ENCODE measurements at places on chromosomes 1 and 21. TPM values are rescaled to one million over a fixed set of nuclear protein-coding genes. Genes with fewer than 3 reads are reported as not detected.

The DDX20 gene
- polyA plus RNA-seq: 12.8 TPM

The RGS13 gene
- polyA plus RNA-seq: not detected

The SELL gene
- polyA plus RNA-seq: not detected

The RAD54L gene
- polyA plus RNA-seq: 26.4 TPM

The CDC20 gene
- polyA plus RNA-seq: 207 TPM

The DYRK3 gene
- 1.8 TPM for polyA plus RNA-seq

The TRNP1 gene
- polyA plus RNA-seq: 29.4 TPM

The MYCBP gene
- 74.4 TPM for polyA plus RNA-seq

The CRB1 gene
- 0.27 TPM for polyA plus RNA-seq

The AADACL4 gene
- polyA plus RNA-seq: not detected

The GJA9 gene
- polyA plus RNA-seq: not detected

- peaks cover 11% of the 10 kb centered on the region for H3K4me1 ChIP-seq
- H3K36me3 ChIP-seq: no peaks in the 10 kb centered on the region
- no peak overlapping the region for H3K4me3 ChIP-seq
- DNase-seq: peak; percentile 61
- H3K27ac ChIP-seq: no peak overlapping the region
Observed at GRCh38 chr1:159205225-159205624, 550 bp downstream of the ACKR1 start.

DNA sequence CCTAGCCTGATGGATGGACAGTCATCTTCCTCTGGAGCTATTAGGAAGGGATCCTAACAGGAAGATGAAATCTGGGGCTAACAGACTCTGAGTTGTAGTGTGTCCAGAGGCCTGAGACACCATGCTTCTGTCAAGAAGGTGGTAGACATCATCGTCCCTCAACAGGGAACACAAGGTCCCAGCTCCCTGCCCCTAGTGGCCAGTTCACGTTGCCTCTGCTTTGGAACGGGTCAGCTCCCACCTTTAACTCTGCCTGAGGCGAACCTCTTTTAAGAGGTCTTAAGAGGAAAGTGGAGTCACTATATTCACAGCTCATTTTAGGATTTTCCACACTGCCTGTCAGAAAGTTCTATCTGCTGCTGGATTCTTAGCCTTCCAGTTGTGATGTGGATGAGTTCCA lies 28.3 kb downstream of the LRRC71 start:
- H3K4me1 ChIP-seq: no peaks in the 10 kb centered on the region
- DNase-seq: peak; percentile 69
- no peak overlapping the region for H3K4me3 ChIP-seq
- peaks cover 19% of the 10 kb centered on the region for H3K36me3 ChIP-seq
- H3K27ac ChIP-seq: no peak overlapping the region

- peaks cover 25% of the 10 kb centered on the region for H3K4me1 ChIP-seq
- H3K4me3 ChIP-seq: peak overlapping the region; percentile 79
- peaks cover 26% of the 10 kb centered on the region for H3K27me3 ChIP-seq
- no peaks in the 10 kb centered on the region for H3K36me3 ChIP-seq
- peak; percentile 98 for DNase-seq
Observed at GRCh38 chr1:233326811-233327650, 493 bp upstream of the MAP3K21 start.

- DNase-seq: no peak
- no peaks in the 10 kb centered on the region for H3K36me3 ChIP-seq
- H3K4me1 ChIP-seq: no peaks in the 10 kb centered on the region
Observed at GRCh38 chr1:112778137-112778536, 63.0 kb upstream of the PPM1J start.

- H3K4me1 ChIP-seq: no peaks in the 10 kb centered on the region
- H3K27ac ChIP-seq: peak overlapping the region; percentile 59
- no peaks in the 10 kb centered on the region for H3K27me3 ChIP-seq
- peaks cover 63% of the 10 kb centered on the region for H3K36me3 ChIP-seq
- DNase-seq: no peak
Observed at GRCh38 chr1:55059302-55060132, 20.2 kb downstream of the PCSK9 start.

DNA sequence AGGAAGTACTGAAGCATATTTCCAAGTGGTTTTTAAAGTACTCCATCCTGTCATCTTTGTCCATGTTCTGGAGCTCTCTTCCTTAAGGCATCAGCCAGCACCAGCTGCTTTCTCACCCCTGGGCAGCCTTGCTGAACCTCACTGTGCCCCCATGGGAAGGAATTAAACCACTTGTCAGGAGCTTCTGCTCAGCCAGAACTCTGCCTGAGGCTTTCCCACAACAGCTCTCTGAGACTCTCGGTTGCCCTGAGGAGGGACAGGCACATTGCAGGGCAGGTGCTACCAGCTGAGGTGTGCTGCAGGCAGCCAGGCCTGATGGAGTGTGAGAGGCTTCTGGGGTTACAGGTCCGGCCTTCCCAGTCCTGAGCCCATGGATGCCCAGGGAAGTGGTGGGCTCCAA lies 30.9 kb downstream of the FAM163A start:
- no peaks in the 10 kb centered on the region for H3K27me3 ChIP-seq
- no peaks in the 10 kb centered on the region for H3K36me3 ChIP-seq
- H3K27ac ChIP-seq: no peak overlapping the region

GRCh38 chr1:172724765-172725613 lies 66.1 kb downstream of the FASLG start:
- H3K36me3 ChIP-seq: no peaks in the 10 kb centered on the region
- no peaks in the 10 kb centered on the region for H3K27me3 ChIP-seq
- no peak for DNase-seq
- no peak overlapping the region for H3K27ac ChIP-seq

DNA sequence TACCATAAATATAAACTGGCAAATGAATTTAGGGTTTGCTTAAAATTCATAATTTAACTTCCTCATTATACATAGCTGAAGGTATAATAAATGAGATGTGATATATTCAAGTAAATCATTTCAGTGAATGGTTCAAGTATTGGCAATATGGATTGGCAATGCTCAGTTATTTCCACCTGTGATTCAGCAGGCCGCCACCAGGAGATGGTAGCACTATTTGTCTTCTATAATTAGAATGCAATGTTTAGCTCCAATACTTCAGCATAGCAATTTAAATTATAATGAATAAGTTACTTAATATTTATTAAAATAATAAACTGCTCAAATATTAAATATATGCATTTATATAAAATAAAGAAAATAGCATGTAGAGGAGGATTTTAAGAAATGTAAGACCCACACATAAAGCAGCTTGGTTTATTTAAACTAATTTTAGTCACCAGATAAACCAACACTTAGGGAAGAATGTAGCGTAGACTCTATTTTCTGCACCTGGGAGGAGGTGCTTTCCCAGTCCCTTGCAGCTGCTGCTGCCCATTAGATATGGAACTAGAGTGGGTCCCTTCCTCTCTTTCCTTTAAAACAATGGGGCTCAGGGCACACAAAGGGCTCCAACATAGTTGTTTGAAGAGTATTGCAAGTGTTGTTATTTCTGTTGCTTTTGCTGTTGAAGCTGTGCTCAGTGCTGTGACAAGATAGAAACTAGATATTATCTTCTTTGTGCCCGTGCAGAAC lies 62.1 kb downstream of the PLPPR4 start:
- H3K27me3 ChIP-seq: no peaks in the 10 kb centered on the region
- H3K4me1 ChIP-seq: peaks cover 26% of the 10 kb centered on the region

DNA sequence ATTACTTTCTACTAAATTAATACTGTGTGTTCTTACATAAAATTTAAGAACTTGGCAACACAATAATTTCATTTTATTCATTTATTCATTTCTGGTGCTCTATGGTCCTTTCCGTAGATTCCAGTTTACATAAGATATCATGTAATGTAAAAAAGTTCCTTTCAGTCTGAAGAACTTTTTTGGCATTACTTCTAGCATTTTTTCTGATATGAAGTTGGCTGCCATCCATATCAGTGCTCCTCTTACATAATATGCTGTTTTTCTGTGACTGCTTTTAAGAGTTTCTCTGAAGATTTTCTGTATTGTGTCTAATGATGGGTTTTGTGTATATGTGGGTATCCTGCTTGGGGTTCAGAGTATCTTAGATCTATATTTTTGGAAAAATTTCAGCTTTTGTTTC lies 34.8 kb downstream of the LIN9 start:
- H3K27ac ChIP-seq: no peak overlapping the region
- no peak overlapping the region for H3K4me3 ChIP-seq
- H3K36me3 ChIP-seq: peaks cover 7% of the 10 kb centered on the region
- H3K4me1 ChIP-seq: no peaks in the 10 kb centered on the region

DNA sequence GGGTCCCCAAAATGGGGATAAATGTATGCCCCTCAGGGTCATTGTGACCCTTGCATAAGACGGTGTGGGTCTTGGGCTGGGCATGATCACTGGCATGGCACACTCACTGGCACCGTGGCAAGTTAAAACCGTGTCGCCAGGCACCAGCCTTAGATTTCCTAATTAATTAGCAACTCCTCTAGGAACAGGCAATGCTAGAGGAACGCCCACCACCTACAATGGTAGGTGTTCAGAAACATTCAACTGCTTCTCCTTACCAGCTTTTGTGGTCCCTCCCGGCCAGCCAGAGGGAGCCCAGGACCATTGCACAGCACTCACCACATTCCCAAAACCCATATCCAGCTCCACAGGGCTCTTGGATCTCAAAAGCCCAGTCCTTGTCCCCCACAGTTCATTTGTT lies 36.4 kb downstream of the EPHA2 start:
- DNase-seq: no peak
- H3K27me3 ChIP-seq: no peaks in the 10 kb centered on the region
- H3K4me1 ChIP-seq: peaks cover 54% of the 10 kb centered on the region
- 0 out of 2 replicates have a peak, but pooled peaks cover 2% of the 10 kb centered on the region for H3K36me3 ChIP-seq
- H3K4me3 ChIP-seq: no peak overlapping the region
- no peak overlapping the region for H3K27ac ChIP-seq

DNA sequence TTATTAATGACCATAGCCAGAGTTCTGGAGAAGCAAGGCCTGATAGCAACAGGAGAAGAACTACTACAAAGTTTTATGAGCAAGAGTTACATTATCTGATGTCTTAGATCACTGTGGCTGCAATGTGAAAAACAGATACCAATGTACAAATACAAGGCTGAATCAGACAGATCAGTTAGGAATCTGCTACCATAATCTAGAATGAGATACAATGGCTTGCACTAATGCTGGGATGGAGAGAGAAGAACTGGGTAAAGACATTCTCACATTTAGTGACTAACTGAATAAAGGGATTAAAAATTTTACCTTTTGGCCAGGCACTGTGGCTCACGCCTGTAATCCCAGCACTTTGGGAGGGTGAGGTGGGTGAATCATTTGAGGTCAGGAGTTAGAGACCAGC lies 41.3 kb downstream of the ARID4B start:
- H3K4me3 ChIP-seq: no peak overlapping the region
- H3K36me3 ChIP-seq: no peaks in the 10 kb centered on the region
- H3K4me1 ChIP-seq: peaks cover 36% of the 10 kb centered on the region

DNA sequence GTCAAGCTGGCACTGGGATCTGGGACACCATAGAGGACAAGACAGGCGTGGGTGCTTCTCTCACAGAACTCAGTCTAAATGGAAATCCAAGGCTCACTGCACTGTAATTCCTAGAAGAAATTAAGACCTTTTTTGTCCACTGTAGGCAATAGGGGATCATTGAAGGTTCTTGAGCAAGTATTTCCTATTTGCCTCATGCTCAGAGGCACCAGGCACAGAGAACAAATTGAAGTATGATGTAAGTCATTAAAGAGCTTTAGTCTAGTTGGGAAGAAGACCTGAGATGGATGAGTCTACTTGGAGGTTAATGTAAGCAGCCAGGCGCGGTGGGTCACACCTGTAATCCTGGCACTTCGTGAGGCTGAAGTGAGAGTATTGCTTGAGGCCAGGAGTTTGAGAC lies 34.6 kb downstream of the EIF2D start:
- H3K4me3 ChIP-seq: no peak overlapping the region
- H3K4me1 ChIP-seq: no peaks in the 10 kb centered on the region
- H3K36me3 ChIP-seq: no peaks in the 10 kb centered on the region

DNA sequence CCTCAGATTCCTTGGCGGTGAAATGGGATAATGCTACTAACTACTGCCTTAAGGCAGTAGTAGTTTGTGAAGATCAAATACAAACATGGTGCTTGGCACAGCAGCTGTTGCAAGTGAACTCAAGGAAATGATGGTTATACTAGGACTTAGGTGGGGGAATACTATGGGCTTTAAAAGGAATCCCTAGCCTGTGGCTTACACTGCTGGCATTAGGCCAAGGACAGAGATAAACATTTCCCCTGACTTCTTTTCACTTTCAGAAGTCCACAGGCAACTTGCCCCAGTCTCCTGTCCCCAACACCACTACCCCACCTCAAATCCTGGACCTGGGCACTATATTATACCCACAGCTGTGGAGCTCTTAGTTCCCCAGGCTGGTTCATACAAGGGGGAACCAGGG lies 13.1 kb upstream of the VAMP4 start:
- peaks cover 11% of the 10 kb centered on the region for H3K36me3 ChIP-seq
- H3K27me3 ChIP-seq: no peaks in the 10 kb centered on the region
- no peak for DNase-seq
- peak overlapping the region; percentile 94 for H3K27ac ChIP-seq

- no peak for DNase-seq
- H3K4me1 ChIP-seq: no peaks in the 10 kb centered on the region
- no peak overlapping the region for H3K4me3 ChIP-seq
- no peaks in the 10 kb centered on the region for H3K27me3 ChIP-seq
Observed at GRCh38 chr1:150662811-150663210, 33.4 kb upstream of the ENSA start.

DNA sequence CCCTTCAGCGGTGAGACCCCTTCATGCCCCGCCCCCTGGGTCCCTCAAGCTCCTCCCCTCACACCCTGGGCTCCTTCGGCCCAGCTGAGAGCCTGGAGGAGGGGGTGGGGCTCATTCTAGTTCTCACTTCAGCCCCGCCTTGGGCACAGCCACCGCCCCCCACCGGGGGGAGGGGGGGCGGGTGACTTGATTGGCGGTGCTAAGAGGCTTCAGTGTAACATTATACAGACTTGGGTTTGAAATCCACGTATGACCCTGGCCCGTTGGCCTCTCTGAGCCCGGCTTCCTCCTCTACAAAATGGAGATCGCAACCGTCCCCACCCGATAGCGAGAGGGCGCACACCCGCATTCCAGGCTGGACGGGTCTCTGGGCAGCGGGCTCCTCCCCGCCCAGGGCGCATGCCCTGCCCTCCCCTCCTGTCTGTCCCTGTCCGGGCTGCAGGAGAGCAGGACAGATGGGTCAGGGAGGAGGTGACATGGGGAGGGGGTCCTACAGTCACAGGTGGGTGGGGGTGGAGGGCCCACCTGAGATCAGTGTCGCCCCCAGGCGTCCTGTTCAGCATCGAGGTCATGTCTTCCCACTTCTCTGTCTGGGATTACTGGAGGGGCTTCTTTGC lies 5.1 kb downstream of the CLCNKB start:
- H3K4me3 ChIP-seq: peak overlapping the region; percentile 71
- H3K27me3 ChIP-seq: no peaks in the 10 kb centered on the region
- DNase-seq: peak; percentile 97
- H3K36me3 ChIP-seq: no peaks in the 10 kb centered on the region
- 0 out of 2 replicates have a peak, but pooled peaks cover 5% of the 10 kb centered on the region for H3K4me1 ChIP-seq
- peak overlapping the region; percentile 69 for H3K27ac ChIP-seq

- no peak overlapping the region for H3K4me3 ChIP-seq
- H3K36me3 ChIP-seq: no peaks in the 10 kb centered on the region
- no peaks in the 10 kb centered on the region for H3K27me3 ChIP-seq
- H3K27ac ChIP-seq: no peak overlapping the region
- DNase-seq: no peak
Observed at GRCh38 chr1:210003501-210003900, 65.5 kb downstream of the SYT14 start.
